ENCODE measurements at places on chromosomes 5 and 9. TPM values are rescaled to one million over a fixed set of nuclear protein-coding genes. Genes with fewer than 3 reads are reported as not detected.

- DNase-seq = no peak
- H3K36me3 ChIP-seq = no peaks in the 10 kb centered on the region
- no peak overlapping the region for H3K4me3 ChIP-seq
- H3K27ac ChIP-seq = no peak overlapping the region
- peaks cover 9% of the 10 kb centered on the region for H3K4me1 ChIP-seq
These were observed 50.0 kb downstream of the SERINC5 start for GRCh38 chr5:80205846-80206245.

- no peak overlapping the region for H3K4me3 ChIP-seq
- no peak overlapping the region for H3K27ac ChIP-seq
- no peak for DNase-seq
- no peaks in the 10 kb centered on the region for H3K4me1 ChIP-seq
These were observed 18.1 kb downstream of the ADAMTS2 start for GRCh38 chr5:179327021-179327735.

DNA sequence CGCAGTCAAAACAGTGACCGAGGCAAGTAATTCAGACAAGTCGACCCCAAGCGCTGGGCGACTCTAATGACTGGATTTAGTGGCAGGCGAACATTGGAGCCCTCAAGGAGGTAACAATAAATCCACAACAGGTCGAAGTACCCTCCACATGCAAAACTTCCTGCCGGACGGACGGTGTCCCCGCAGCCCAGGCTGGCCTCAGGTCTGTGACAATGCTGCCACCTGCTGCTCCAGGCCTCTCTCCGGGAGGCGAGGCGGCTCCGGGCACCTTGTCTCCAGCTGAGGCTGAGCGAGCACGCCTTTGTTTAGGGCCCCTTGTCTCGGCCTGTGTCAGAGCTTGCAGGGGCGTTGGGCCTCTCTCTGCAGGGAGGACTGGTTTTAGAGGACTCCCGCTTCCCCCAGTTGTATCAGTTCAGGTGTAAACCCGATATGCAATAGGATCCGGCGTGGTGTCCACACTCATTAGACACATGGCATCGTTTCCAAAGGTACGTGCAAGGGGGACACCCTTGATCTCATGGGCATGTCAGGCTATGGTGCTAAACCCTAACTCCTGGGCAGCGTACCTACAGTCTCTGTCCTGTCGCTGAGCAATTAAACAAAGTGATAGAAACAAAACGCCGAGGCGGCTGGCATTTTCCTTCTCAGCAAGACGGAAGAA is 628.0 kb upstream of the ADAMTS16 start:
- no peaks in the 10 kb centered on the region for H3K27me3 ChIP-seq
- H3K27ac ChIP-seq = no peak overlapping the region
- no peaks in the 10 kb centered on the region for H3K36me3 ChIP-seq

DNA sequence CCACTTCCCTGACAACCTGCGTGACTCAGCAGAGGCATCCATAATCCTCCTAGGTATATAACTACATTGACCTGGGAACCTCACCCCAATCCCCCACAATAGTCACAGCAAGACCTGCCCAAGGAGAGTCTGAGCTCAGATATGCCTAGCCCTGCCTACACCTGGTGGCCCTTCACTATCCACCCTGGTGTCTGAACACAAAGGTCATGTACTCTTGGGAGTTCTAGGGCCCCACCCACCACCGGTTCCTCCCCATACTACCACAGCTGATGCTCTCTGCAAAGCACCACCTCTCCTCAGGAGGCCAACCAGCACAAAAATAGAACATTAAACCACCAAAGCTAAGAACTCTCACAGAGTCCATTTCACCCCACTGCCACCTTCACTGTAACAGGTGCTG is 34.8 kb upstream of the CARTPT start:
- DNase-seq = no peak
- no peak overlapping the region for H3K4me3 ChIP-seq
- H3K27ac ChIP-seq = no peak overlapping the region
- H3K36me3 ChIP-seq = no peaks in the 10 kb centered on the region
- H3K27me3 ChIP-seq = no peaks in the 10 kb centered on the region

The MIER3 gene
- total RNA-seq = 31.2 TPM

The HMMR gene
- 74.1 TPM for total RNA-seq

The PCDHGA12 gene
- 1.2 TPM for total RNA-seq

Data from SJCRH30 (cell line).